ENCODE measurements at places on chromosomes 12 and 14.
A peak's percentile ranks its signal among the peaks of the same experiment; 100 is the strongest.

- DNase-seq, result no peak
Observed at GRCh38 chr12:14981049-14981448, 8.2 kb downstream of the PDE6H start.

DNA sequence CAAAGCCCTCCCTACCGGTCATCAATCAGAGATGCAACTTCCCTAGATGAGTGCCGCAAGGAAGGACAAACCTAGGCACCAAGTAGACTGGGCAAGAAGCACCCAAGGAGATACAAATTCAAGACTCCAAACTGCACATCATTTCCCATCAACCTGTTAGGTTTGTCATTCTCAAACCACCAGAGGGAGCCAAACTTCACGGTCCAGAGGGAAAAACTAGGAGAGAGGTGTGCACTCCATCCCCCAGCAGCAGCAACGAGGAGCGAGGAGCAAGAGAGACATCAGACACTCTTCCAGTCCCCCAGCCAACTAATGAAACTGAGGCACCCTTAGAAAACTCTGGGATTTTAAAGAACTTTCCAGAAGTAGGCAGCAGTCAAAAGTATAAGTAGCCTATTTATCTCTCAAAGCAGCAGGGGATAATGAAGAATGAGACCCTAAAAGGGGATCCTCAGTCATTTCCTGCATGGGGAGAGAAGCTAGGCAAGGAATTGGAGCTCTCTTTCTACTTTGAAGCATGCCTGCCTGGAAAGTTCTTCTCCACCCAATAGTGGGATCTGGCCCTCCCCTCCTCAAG lies 37.0 kb upstream of the NT5DC3 start:
- DNase-seq, result peak; percentile 50

DNA sequence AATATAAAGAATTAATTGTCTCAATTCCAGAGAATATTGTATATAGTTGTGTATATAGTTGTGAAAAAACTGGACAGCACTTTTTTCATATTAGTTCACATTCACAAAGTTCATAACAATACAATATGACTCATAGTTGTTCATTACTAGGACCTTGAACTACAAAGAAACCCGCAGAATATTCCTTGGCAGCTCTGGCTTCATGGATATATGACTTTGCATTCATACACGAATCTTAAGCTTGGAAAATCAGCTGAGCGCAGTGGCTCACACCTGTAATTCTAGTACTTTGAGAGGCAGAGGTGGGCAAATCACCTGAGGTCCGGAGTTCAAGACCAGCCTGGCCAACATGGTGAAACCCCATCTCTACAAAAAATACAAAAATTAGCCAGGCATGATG lies 38.1 kb upstream of the PCED1B start:
- DNase-seq, result no peak

- DNase-seq, result no peak
Observed at GRCh38 chr12:78703820-78704525, 160.6 kb upstream of the SYT1 start.

DNA sequence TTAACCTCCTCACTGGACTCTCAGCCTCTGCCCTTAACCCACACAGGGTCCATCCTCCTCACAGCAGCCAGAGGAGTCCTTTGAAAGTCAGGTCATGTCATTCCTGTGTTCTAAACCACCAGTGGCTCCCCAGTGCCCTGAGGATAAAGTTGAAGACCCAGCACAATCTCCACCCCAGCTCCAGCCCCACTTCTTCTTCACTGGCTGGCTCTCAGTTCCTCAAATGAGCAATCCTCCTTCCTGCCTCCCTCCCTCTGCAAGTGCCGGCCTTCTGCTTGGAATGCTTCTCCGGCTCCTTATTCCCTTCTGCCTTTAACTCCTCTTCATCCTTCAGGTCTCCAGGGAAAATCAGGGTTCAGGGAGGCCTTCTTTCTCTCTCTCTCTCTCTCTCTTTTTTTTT lies 32.0 kb upstream of the SPPL3 start:
- DNase-seq, result no peak

GRCh38 chr14:74140374-74140850 lies 55.7 kb downstream of the LIN52 start:
- peak; percentile 78 for DNase-seq

DNA sequence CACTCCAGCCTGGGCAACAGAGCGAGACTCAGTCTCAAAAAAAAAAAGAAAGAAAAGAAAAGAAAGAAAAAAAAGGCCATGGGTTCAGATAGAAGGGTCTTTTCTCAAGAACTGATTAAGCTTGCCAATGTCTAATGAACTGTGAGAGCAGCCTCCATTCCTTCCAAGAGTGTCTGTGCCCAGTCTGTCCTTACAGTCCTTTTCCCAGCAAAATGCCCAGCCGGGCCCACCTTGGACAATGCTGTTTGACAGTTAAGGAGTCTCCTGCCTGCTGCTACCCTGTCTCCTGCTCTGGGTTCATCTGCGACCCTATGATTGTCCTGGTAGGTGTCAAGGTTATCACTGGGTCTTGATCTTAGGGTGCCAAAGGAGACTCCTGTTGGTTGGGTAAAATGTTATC lies 21.4 kb downstream of the SYNE3 start:
- DNase-seq, result no peak
